CD4-positive, alpha-beta T cell (primary cell): ENCODE measurements at places on chromosomes 7 and 10.

GRCh38 chr7:83410989-83411591 lies 237.8 kb downstream of the SEMA3E start:
- no peak for DNase-seq

DNA sequence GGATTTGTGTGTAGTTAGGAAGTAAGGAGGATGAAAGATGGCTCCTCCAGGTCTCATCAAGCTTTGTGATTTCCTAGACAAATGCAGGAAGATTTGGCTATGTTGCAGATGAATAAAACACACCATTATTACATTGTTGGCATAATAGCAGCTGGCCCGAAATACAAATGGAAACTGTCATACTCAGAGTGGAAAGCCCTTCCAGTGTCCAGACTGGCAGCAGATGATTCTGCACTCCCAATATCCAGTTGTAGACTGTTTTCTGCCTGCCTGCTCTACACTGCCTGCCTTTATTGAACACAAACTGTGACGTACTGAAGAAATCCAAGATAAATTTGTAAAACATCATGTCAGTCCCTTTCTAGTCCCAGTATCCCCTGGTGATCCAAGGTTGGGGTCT lies 99.7 kb upstream of the FZD1 start:
- no peak for DNase-seq

GRCh38 chr7:3283130-3283704 lies 17.8 kb upstream of the SDK1 start:
- no peak for DNase-seq

GRCh38 chr10:97468162-97468561 lies 22.2 kb downstream of the ZDHHC16 start:
- DNase-seq: no peak

DNA sequence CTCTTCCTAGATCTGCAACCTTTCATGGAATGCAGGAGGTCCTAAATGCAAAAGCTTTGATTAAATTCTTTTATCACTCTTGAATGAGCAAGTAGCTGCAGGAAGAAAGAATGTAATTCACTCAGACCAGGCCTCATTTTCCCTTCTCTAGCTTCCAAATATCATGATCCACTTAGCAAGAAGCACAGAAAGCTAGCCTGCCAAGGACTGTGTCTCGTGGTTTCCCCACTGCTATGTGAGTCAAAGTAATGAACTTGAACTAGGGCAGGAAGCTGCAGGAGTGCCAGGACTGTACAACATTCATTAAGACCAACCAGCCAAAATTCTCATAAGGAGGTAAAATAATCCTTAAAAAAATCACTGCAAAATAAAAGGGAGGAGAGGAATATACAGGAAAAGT lies 379.2 kb downstream of the CALN1 start:
- no peak for DNase-seq

DNA sequence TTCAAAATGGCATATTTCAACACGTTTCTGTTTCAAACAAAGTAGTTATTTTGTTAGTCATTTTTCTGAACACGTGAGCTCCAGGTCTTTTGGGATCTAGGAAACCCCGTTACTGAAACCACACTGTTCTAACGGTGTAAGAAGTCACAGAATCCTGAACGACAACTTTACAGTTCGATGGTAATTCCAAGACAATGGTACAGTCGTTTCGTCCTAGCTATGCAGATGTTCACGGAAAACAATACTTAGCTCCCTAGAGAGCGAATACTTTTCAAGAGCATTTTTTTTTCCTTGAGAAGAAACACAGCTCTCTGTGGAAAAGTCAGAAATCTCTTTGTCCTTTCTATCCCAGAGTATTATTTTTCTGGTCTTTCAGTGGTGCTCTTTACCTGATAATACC lies 254.1 kb downstream of the ADARB2 start:
- no peak for DNase-seq

DNA sequence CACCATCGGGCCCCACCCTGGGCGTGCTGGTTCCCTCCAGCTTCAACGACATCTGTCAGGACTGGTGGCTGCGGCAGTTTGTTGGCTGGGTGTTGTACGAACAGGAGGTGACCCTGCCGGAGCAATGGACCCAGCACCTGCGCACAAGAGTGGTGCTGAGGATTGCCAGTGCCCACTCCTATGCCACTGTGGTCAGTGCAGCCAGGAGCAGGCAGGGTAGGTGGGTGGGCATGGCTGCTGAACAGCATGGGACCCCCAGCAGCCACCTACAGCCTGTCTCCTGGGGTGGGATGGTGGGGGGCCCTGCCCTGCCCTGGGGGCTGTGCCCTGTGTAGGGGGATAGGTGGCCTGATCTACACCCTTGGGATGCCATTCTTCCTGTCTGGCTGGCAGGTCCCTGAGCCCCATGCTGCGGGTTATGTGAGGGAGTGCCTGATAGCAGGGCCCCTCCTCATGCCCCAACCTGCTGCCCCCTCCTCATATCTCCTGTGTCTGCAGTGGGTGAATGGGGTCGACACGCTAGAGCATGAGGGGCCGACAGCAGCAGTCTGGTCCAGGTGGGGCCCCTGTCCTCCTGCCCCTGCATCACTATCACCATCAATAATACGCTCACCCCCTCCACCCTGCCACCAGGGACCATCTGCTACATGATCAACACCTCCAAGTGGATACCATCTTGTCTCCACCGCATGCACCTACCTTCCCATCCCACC lies 56.9 kb downstream of the ZNF727 start:
- no peak for DNase-seq

DNA sequence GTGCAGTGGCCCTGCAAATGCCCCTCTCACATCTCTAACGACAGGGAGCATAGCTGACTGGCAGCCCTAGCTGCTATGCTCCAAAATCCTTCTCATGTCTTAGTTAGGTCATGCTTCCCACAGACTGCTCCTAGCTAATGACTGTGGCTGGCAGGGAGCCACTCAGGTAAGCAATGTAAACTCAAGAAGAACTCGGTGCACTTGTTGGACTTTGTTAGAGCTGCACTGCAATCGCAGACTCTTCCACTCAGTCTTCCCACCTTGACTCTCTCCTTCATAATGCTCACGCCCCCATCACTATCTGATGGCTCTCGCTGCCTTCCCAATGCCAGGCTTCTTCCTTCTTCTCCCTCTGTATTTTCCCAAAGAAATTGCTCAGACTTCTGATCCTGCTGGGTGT lies 24.0 kb downstream of the OR9A2 start:
- DNase-seq: no peak

DNA sequence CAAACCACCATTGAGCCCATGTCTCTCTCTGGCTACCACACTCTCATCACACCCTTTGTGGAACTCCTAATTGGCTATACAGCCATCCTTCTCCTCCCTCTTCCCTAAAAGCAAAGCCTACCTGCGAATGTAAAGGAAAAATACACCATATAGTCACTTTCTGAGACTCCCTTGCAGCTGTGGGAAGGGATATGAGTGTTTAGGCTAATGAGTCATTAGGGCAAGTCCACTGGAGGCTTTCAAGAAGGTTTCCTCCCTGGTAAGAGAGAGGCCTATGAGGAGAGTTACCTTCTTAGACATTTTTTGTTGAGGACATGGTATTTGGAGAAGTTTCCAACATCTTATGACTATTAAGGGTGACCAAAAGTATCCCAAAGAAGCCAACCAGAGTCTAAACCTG lies 4.1 kb upstream of the TMEM243 start:
- DNase-seq: no peak

DNA sequence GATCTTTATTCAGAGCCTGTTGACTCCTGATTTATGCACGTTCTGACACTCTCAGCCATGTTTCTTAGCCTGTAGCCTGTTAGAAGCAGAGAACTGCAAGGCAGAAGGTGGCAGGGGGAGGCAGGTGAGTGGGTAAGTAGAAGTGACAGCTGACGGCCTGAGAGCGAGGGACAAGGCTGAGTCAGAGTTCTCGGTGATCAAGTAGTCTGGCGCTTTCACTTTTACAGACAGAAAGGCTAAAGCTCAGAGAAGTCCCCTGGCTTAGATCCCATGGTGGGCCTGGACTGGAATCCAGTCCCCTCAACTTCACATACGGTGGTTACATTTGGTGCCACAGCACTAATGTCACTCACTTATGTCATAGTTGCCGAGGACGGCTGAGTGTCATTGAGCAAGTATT lies 139.0 kb downstream of the TACC2 start:
- no peak for DNase-seq

DNA sequence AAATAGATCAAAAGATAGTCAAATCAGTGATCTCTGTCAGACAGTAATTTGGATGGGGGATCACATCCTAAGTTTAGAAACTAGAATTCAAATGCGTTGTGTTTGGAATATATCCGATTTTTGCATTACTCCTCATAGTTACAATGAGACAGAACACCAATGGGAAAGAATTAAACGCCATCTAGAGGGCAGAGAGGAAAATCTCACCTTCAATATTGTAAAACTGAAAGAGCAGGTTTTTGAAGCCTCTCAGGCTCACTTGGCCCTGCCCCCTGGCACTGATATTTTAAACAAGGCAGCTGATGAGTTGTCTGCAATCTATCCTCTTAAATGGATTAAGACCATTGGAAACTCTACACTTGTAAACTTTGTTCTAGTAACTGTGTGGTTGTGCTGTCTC lies 17.7 kb downstream of the FRG2B start:
- no peak for DNase-seq

- no peak for DNase-seq
Measured at GRCh38 chr7:136665878-136666509, 202.5 kb upstream of the CHRM2 start.

DNA sequence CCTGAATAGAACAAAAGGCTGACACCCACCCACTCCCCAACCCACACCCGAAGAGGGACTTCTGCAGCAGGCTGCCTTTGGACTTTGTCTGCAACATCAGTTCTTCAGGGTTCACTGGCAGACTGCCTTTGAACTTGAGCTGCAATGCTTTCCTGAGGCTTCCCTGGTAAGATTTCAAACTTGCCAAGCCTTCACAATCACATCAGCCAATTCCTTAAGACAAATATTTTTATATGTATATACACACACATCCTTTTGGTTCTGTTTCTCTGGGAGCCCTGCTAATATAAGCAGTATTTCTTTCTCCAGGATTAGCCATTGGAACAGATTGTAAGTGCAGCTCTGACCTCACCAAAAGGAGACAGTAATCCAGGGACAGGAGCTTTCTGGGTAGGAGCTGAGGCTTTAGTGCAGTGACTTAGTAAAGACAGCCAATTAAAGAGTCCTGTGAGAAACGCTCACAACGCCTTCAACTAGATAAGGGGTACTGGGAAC lies 55.6 kb upstream of the KMT2E start:
- DNase-seq: no peak

- peak; percentile 62 for DNase-seq
Measured at GRCh38 chr7:77351539-77352004, 64.6 kb downstream of the GSAP start.

DNA sequence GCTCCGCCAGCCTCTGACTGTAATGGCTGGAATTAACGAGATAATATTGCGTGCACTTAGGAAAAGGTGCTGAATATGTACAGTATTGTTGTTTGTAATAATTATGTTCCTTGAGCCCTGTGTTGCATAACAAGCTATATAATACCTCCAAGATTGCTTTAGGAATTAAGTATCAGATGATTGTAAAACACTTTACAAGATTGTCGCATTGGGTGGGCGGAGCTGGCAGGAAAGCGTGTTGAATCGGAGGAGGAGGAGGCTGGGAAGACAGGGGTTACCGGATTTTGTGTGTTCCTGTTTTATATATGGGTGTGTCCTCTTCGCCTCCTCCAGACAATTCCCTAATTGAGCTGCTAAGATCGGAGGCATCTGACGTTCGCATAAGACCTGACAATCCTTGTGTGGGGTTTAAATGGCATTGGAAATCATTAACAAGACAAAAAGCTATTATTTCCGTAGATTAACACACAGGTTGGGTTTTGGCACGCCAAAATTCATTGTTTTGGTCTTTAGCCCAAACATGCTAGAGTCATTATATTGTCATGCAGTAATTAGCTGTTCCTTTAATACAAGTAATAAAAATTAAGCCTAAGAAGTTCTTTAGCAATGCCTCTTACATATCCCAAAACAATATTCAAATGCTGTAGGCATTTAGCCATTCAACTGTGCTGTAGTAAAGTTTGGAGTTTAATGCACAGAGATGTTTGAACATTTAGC lies 192.9 kb upstream of the SH2B2 start:
- no peak for DNase-seq

- DNase-seq: no peak
Measured at GRCh38 chr10:124249812-124250432, 156.5 kb upstream of the CHST15 start.

- no peak for DNase-seq
Measured at GRCh38 chr10:13062803-13063202, 37.2 kb upstream of the OPTN start.

GRCh38 chr10:29257784-29258135 lies 31.1 kb upstream of the LYZL1 start:
- no peak for DNase-seq

DNA sequence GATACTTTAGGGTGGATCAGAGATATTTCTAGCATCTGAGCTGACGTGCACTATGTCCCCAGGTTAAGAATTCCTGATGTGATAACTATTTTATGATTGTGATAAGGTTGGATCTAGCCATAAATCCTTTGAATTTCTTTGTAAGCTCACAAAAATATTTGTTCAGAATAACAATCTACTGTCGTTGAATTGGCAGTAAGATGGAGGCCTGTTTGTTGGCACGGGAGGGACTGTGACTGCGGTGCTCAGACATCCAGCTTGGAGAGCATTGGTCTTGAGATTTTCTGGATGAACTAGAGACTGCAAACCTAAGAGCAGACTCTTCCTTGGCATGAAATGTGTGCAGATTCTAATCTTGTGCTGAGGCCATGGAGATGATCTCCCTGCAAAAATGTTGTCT lies 131.1 kb downstream of the LRRC4 start:
- DNase-seq: no peak

DNA sequence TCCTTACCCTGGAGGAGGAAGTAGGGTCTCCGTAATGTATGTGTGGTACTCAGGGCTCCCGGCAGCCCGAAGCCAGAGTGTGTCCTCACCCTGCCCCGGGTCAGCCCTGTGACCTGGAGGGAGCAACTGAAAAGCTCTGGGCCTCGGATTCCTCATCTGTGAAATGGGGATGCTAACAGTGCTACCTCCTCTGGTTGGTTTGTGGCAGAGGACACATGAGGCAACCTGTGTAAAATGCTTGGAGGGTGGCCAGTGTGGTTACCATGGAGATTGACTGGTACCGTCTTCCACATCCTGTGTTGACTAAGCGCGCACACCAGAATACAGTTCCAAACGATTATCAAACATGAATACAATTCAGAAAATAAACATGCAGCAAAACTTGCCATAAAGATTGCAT lies 163.8 kb upstream of the KLF6 start:
- peak; percentile 80 for DNase-seq

- no peak for DNase-seq
Measured at GRCh38 chr7:78587443-78588044, 789.0 kb downstream of the PHTF2 start.

DNA sequence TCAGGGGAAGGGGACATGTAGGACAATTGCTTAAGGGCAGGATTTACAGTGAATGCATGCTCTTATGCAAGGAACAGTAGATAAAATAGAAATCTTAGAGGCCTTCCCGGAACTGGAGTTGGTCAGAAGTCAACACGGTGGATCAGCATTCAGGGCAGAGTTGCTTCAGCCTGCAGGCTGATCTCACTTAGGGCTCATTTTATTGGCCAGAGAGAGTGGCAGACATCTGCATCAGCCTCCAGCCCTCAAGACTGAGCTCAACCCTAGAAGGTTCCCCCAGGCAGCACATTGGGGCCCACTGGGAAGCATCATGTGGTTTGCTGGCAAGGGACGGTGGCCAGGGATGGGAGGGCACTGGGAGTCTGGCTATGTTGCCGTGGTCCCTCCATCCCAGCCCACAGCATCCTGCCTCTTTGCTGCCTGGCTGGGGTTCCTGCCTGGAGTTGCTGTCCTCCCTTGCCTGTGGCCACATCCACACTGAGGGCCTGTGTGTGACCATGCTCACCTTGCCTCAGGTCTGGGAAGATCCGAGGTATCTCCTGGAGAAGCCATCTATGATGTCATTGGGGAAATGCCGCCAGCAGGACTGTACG lies 13.0 kb downstream of the SCART1 start:
- DNase-seq: no peak

GRCh38 chr7:94908323-94909178 lies 1.2 kb downstream of the PPP1R9A start:
- no peak for DNase-seq
